ENCODE measurements at places on chromosomes 13 and 19.

GRCh38 chr13:75666646-75667351, 30.7 kb downstream of the LMO7 start:
- DNase-seq, result no peak

- no peak for DNase-seq
Observed at GRCh38 chr13:46116653-46117502, 12.0 kb upstream of the CPB2 start.

DNA sequence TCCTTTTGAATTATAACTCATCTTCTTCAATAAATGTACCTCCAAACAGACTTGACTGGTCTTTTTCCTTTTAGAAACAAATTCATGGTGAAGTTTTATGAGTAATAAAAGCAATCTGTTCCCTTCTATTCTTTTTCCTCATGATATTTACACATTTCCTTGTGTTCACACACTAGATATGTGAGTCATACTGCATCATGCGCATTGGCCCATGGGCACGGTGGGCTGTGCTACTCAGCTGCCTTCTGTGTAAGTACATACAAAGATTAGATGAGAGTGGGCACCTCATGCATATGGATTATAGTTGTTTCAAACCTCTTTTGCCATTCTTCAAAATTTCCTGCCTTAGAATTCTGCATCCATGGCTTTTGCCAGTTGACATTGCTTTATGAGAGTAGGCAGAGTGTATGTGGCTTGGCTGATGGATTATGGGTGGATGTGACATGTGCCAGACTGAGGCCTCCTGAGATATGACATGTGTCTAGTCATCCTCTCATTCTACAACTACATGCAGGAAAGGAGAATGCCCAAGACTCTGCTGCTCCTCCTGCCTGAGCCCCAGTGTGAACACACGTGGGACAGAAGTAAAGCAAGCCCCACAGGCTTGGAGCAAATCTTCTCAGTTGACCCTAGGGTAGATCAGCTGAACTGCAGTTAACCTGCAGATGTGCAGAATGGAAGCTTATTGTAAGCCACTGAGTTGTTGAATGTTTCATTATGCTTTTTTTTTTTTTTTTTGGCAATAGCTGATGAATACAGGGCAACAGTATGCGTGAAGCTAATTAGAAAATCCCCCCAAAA, 109.9 kb downstream of the RBM26 start:
- no peak for DNase-seq

DNA sequence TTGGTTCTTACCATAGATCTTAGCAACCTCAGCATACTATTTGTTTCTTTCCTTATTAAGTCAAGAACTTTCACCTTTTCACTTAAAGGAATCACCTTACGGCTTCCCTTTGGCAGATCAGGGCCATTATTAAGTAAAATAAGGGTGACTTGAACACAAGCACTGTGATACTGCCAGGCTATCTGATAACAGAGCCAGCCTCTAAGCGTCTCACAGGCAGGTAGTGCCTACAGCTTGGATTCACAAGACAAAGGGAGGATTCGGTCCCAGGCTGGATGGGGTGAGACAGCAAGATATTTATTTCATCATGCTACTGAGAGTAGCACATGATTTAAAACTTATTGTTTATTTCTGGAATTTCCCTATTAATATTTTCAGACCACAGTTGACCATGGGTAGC, 218.6 kb downstream of the FOXO1 start:
- DNase-seq, result no peak

DNA sequence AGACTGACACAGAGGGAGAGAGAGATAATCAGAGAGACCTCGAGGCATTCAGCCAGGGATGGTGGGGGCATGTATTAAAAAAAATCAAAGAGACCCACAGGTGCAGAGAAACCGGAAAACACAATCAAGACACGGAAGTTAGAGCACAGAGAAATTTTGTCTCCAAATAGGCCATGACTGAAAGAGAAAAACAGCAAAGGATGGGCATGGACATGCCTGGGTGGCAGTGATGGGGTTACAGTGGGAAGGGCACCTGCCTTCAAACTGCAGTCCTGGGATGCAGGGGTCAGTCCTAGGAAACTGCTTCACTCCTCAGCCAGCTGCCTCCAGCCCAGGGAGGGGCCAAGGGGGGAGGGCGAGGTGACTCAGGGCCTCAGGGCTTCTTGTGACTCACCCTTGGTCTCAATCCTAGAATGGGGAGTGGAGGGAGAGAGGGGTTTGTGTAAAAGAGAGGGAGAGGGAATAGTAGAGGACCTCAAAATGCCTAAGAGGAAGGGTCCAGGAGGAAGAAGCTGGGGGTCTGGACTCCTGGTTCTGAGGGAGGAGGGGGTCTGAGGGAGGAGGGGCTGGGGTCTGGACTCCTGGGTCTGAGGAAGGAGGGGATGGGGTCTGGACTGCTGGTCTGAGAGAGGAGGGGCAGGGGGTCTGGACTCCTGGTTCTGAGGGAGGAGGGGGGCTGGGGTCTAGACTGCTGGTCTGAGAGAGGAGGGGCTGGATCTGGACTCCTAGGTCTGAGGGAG, 3.6 kb upstream of the KCNN4 start:
- no peak for DNase-seq

GRCh38 chr13:79423340-79423739, 17.3 kb upstream of the RBM26 start:
- no peak for DNase-seq

GRCh38 chr13:93687261-93687660, 460.7 kb downstream of the GPC6 start:
- no peak for DNase-seq

- DNase-seq, result no peak
Observed at GRCh38 chr13:46374710-46375109, 12.3 kb downstream of the RUBCNL start.

DNA sequence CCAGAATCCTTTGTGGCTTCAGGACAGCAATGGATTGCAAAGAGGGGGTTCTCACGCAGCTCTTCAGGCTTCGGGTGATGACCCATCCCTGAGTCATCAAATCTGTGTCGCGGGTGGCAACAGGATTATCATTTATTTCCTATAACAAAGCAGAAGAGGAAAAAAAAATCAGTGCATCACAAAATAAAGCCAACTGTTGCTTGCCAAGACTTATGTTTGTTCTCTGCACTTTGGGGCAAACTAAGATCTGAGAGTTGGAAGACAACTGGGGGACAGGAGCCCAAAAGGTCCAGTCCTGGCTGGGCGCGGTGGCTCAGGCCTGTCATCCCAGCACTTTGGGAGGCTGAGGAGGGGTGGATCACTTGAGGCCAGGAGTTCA, 6.4 kb downstream of the GNA15 start:
- DNase-seq, result no peak
